ENCODE measurements at places on chromosomes 6 and 20.
A peak's percentile ranks its signal among the peaks of the same experiment; 100 is the strongest.

DNA sequence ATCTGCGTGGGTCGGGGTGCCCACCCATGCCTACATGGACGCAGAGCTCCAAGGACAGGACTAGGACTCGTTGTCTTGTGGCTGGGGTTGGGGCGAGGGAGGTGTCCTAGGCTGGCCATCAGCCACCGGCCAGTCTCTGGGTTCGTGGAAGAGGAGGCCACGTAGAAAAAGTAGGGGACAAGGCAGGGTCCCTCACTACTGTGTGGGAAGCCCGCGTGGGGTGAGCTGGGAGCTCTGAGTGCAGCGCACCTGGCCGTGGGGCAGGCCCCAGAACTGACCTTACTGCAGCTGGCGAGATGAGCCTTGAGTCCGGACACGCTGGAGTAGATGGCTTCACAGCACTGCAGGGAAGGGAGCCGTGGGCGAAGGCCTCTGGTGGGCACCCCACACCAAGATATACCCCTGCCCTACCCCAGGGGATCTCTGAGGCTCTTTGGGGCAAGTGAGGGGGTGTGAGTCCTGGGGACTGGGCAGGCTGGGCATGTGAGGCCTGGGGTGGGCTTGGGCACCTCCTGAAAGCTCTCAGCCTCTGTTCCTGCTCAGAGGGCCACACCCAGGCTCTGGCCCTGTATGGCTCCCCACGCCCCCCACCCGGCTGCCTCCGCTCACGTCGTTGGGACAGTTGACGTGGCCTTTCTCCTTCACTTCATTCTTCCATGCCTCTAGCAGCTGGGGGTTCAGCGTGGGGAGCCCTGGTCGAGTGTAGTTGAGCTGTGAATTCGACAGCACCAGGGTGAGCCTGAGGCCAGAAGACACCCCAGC, 5.6 kb upstream of the UCKL1 start:
- DNase-seq: no peak

- DNase-seq: no peak
These were observed 183.4 kb downstream of the ANKRD60 start for GRCh38 chr20:58044931-58045555.

GRCh38 chr6:21596949-21597682, 3.6 kb downstream of the SOX4 start:
- no peak for DNase-seq

GRCh38 chr6:38012573-38012972, 193.0 kb downstream of the ZFAND3 start:
- DNase-seq: no peak

- no peak for DNase-seq
These were observed 1333.5 kb downstream of the KHDRBS2 start for GRCh38 chr6:60952500-60952899.

GRCh38 chr20:50315586-50316551, 125.2 kb downstream of the CEBPB start:
- no peak for DNase-seq

DNA sequence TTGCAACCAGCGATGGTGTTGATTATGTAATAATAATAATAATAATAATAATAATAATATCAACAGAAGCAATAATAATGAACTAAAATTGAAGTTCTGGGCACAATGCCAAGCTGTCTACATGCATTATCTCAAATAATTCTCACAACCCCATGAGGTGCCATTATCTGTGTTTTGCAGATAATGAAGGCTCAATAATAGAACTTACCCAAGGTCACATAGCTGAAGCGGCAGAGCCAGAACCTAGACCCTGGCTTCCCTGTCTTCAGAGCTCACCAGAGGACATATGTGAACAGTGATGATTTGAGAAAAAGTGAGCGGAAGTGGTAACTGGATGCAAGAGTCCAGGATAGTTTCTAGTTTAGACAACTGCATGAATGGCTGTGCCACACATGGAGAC, 91.0 kb downstream of the HIVEP1 start:
- DNase-seq: no peak

GRCh38 chr6:27809067-27809938, 102.9 kb downstream of the OR2B2 start:
- DNase-seq: no peak

- DNase-seq: peak; percentile 75
These were observed 26.1 kb downstream of the TTLL2 start for GRCh38 chr6:167350731-167351655.

GRCh38 chr20:61558726-61559125, 306.7 kb downstream of the CDH4 start:
- no peak for DNase-seq

GRCh38 chr20:1808101-1808500, 87.1 kb upstream of the SIRPA start:
- DNase-seq: no peak

- DNase-seq: no peak
These were observed 1.9 kb downstream of the CST7 start for GRCh38 chr20:24950836-24951525.

GRCh38 chr6:4961322-4962168, 42.3 kb downstream of the RPP40 start:
- DNase-seq: no peak

GRCh38 chr6:117960877-117961276, 53.8 kb downstream of the SLC35F1 start:
- DNase-seq: no peak

GRCh38 chr20:401682-402495, 6.2 kb upstream of the RBCK1 start:
- no peak for DNase-seq

GRCh38 chr6:25360621-25361020, 81.4 kb downstream of the CARMIL1 start:
- DNase-seq: no peak

GRCh38 chr20:43953919-43954592, 39.4 kb downstream of the TOX2 start:
- DNase-seq: no peak

DNA sequence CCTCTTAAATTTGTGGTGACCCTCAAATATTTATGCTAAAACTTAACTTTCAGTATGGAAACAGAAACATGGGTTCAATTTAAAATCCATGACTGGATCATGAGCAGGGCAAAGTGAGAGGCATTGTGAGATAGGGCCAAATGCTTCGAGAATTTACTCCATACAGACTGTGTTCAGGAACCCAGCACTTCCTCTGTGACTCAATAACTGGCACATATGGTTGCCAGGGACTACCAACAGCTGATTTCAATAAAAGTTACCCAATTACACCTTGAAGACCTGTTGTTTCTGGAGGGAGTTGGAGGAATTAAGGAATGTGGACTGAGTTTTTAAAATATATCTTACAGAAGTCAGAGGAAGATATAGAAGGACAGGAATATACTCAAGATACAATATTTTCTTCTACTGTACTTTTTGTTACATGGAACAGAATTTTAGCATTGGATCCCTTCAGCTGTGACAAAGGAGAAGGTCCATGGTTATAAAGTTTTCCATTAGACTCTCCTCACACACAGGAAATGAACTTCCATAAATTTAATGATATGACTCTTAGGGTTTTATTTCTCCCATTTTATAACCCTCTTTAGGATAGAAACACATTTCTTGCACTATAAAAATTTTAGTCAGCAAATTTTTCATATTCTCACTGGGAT, 258.5 kb downstream of the KHDC1L start:
- no peak for DNase-seq

DNA sequence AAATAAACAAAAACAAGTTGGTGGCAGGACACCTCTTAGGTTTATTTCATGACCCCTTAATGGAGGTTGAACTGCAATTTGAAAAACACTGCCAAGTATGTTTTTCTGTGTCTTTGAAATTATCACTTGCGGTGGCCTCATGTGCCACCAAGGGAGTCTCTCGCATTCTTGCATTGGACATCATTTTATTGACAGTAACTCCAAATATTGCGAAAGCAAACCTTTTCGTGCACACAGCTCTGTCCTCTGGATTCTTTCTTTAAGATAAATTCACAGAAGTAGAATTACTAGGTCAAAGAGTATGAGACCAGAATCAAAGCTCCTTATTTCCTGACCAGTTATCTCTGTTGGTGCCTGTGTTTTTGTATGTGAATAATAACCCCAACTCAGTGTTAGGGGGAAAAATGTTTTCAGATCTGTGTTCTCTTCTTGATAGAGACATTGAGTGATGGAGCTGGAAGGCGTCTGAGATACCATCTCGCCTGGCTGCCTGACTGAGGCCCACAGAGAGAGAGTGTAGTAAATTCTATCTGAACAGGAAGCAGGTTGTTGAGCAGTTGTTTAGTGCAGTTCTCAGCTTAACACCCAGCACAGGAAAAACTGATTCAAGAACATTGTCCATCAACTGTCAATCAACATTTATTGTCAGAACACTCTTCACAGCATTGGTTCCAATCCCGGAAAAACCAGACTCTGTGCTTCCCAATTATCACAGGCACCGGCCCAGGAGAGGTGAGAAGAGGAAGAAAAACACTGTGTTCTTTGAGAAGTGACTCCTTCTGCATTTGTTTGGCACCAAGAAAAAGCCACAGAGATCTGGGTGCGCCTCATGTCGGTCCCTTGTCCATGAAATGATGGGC, 2.2 kb upstream of the CCDC167 start:
- no peak for DNase-seq

GRCh38 chr6:47181681-47182080, 128.0 kb downstream of the TNFRSF21 start:
- DNase-seq: no peak

DNA sequence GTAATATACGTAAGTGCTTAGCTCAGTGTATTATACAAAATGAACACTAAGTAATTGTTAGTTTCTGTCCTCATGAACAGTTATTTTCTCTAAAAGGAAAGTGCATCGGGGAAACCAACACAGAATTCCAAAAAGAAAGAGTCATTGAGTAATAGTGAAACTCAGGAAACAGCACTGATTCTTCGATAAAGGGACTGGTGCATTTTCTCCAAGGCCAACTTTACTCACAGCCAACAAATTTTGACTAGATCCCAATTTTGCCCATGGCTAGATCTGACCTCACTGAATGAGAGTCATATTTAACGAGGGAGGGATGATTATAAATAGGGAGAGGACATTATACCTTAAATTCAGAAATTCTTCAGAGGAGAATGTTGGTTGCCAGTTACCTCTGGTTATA, 390.9 kb upstream of the NRSN1 start:
- DNase-seq: no peak

- no peak for DNase-seq
These were observed 231.0 kb upstream of the RAB32 start for GRCh38 chr6:146312608-146313007.

- DNase-seq: no peak
These were observed 167.1 kb upstream of the TOP1 start for GRCh38 chr20:40861427-40862008.

DNA sequence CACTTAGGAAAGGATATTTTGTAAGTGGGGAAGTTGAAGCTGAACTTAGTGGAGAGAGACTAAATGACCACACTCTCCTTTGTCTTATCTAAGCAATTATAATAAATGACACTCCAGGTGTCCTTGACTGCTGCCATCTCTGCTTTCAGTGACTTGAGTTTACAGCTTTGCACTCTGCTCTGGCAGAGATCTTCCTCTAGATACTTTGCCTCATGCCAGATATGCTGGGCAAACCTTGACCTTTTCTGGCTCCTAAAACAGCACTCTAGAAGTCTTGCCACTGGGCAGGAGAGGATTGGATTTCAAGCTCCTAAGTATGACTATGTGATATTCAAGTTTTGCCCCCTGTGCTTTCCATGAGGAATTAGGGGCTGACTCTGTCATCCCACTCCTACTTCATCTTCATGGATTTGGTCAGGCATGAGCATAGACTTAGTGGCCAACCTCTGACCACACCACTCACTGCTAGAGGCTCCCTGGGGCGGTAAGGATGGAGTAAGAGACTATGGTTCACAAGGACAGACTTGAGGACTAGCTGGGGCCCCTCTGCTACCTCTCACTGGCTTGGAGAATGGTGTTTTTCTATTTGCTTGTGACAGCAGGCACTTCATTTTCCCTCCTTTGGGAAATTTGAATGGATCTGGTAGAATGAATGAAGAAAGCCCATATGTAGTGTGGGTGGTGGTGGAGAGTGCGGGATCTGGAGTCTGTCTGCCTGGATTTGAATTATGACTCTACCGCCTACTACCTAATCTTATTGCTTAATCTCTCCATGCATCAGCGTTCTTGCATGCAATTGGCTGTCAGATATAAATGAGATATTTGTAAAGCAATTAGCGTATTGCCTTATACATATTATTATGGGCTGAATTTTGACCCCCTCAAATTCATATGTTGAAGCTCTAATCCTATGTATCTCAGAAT, 191.4 kb downstream of the REV3L start:
- no peak for DNase-seq

DNA sequence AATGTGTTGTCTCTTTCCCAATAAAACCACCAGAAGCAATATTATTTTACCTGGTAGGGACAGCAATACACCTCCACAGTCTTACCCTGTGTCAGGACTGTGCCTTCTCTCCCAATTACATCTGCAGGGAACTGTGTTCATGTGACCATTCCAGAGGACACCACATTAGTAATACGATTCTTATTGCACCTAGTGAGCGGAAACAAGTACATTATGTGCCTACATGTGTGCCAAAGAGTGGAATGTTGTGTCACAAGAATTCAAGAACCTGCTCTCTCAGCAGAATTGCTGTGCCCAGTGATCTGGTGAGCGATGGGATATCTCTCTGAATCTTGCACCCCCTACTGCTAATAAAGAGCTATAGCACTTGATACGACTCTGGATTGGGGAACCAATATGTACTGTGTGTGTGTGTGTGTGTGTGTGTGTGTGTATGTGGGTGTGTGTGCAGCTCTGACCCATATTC, 57.4 kb upstream of the FOXC1 start:
- DNase-seq: no peak

GRCh38 chr6:124879110-124879991, 82.9 kb upstream of the RNF217 start:
- no peak for DNase-seq

All from T-helper 17 cell (primary cell).